ENCODE measurements at places on chromosomes 3 and 15.

DNA sequence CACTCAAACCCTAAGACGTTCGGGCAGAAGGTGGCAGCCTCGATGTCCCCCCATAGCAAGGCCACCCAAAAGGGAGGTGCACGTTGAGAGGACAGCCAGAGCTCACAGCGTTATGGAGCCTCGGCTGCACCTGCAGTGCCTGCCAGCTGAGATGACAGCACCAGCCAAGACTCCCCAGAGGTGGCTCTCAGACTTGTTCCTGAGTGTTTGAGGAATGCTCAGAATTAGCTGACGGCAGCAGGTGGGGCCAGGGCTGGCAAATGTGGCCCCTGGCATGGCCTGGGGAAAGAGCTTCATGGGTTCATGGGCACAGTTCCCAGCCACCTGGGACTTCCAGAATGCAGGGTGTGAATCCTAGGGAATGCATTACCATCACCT, 177.8 kb downstream of the KLF13 start:
- no peak for DNase-seq

- DNase-seq = no peak
Measured at GRCh38 chr3:134955874-134956273, 160.8 kb downstream of the EPHB1 start.

DNA sequence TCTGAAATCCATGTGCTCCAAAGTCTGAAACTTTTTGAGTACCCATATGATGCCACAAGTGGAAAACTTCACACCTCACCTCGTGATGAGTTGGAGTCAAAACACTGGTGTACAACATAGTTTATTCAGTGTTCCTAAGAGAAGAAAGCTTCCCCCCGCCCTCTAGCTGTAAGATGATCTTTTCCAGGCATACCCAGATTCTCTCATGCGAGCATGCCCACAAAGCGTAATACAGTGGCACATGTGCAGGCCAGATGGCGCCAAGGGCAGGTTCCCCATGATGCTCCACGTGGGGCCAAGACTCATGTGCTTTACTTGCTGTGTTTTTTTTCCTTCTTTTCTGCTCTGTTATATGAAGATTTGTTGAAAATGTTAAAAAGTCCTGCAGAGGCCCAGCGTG, 104.9 kb upstream of the LRRFIP2 start:
- peak; percentile 22 for DNase-seq

GRCh38 chr3:197795200-197795599, 4.1 kb downstream of the LRCH3 start:
- no peak for DNase-seq

DNA sequence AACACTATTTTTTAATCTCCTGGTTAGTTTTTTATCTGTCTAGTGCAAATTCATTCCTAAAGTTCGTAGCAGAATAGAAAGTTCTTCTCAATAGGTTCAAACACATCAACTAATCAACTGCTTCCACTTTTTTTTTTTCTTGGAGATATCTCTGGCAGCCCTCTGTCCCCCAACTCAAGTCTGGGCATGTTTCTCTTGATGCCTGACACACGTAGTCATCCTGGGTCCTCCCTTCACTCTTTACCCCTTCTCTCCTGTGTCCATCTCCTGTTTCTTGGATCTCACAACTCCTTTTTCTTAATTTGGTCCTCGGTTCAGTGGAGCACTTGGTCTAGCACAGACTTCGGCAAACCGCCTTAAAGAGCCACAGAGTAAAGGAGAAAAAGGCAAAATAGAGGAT, 14.4 kb downstream of the TNFAIP8L3 start:
- DNase-seq = no peak

DNA sequence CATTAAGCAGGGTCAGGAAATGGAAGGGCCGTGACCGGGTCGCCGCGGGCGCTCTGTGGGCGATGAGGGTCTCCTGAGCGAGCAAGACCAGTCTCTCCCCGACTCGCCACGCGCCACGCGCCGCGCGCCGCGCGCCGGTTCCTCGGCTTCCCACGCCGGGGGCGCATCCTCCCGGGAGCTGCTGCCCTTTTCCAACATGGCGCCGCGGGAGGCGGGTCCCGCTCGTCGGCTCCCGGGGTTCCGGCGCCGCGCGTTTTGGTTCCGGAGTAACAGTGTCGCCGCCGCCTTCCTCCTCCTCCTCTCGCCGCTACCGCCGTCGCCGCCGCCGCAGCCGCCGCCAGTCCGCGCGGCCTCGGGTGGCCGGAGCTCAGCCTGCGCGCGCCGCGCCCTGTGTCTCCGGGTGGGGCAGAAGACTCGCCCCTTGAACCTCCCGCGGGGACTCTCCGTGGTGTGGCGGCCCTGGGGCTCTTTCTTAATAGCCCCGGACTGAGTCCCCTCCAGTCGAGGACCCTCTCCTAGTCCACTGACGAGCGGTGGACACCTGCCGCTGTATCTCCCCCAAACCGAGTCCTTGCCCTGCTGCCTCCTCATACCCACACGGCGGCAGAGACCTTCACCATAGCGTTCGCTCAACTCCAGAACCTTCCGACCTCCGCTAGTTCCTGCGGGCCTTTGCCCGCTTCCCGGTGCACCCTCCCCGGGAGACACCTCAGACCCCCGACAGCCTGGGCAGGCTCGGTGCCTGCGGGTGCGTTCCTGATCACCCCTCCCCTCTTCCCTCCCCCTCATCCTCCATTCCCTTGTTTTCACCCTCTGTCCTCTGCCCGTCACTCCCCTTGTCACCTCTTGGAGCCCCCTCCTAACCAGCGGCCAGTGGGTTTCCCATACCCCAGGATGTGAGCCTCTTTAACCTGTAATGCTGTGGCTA, at the start of gene MAP2K5:
TSS of gene MAP2K5 (plus strand) at position 284 of the 928 bp plus-strand sequence. CDS start at position 917, 633 bp downstream.
- no peak for DNase-seq

DNA sequence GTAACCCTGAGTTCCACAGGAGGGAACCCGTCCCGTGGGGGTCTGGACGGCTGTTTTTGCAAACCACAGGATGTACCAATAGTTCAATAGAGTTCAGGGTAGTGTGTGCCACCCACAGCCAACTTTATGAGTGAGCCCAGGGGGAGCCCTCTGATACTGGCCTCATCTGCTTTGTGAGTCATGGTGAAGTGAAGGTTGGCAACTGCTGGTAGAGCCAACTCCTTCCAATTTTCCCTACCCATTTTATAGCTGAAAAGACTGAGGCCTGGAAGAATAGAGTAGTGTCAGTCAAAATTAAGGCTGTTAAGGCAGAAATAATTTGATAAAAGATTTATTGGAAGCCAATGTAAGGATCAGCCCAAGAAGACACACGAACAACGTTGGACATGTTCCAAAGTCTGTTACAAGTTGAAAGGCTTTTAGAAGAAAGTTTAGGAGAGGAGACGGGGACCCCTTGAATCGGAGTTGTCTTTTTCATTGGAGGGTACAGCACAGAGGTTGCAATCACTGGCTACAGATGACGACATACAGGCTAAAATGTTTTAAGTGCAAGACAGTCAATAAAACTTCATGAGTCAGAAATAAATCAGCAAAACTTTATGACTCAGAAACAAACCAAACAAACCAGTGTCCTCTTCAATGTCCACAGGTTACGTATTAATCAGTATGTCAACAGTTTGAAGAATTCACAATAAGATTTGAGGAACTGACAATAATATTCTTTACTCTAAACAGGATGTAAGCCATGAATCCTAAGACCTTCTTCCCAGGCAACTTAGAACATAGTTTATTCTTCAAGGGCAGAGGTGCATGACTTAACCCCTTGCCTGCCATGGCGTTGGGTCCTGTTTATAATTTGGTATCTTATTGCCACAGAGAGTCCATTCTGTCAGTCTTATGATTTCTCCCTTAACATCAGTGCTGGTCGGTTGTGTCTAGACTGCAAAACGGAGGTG, 62.9 kb upstream of the NR2E3 start:
- peak; percentile 79 for DNase-seq

- no peak for DNase-seq
Measured at GRCh38 chr3:53379898-53380297, 32.6 kb upstream of the DCP1A start.

- no peak for DNase-seq
Measured at GRCh38 chr3:141552440-141552991, 65.7 kb downstream of the RASA2 start.

DNA sequence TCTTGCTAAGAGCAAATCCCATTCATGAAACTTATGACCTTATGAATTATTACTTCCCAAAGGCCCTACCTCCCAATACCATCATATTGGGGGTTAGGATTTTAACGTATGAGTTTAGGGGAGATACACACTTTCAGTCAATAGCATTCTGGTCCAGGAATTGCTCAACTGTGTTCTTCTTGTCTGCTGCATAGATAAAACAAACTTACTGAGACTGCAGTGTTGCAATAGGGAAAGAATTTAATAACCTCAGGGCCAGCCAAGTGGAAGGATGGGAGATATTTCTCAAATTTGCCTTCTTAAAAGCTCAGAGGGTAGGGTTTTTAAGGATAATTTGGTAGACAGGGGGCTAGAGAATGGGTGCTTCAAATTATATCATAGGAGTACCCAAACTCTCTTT, 625.8 kb downstream of the OTOL1 start:
- DNase-seq = no peak

DNA sequence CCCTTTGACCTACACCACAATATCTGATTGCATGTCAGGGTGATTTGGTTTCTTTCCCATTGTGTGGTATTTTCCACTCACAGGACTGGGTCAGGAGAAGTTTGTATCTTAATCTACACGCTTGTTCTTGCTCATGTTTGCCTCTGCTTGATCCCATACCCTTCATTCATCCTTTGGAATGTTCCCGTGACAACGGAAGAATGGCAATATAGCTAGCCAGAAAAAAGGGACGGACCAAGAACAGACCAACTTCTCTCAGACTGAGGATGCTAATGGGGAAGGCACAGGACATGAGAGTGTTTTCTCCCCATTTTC, 7.8 kb upstream of the THSD4 start:
- DNase-seq = no peak

DNA sequence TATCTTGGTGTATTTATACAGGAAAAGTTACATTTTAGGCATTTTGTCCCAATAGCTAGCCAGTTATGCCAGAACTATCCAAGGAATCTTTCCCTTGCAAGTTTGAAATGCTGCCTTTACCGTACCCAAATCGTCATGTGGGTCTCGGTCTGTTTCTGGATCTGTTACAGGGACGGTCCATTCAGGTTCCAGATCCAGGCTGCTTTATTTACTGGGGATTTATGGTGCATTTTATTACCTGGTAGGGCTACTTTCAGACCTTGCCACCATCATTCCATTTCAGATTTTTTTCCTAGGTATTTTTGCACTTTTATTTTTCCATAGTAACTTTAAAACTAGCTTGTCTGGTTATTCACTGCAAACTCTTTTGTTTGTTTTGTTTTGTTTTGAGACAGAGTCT, 186.5 kb downstream of the NSMCE3 start:
- DNase-seq = no peak

DNA sequence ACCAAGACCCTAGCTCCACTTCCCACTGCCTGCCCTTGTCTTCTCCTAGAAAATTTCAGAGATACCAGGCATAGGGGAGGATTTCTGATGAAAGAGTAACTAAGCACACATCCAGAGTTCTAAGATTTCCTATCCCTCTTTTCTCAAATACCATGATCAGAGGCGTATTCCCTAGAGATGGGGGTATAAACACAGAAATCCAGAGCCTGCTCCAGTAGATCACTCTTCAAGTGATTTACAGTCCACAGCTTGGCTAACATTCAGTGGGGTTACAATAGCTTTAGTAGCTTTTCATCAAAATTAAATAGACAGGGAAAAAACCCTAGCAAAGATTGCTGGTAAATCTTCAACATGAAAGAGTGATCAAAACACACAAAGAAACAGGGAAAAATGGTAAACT, 800.7 kb upstream of the GRM7 start:
- no peak for DNase-seq

DNA sequence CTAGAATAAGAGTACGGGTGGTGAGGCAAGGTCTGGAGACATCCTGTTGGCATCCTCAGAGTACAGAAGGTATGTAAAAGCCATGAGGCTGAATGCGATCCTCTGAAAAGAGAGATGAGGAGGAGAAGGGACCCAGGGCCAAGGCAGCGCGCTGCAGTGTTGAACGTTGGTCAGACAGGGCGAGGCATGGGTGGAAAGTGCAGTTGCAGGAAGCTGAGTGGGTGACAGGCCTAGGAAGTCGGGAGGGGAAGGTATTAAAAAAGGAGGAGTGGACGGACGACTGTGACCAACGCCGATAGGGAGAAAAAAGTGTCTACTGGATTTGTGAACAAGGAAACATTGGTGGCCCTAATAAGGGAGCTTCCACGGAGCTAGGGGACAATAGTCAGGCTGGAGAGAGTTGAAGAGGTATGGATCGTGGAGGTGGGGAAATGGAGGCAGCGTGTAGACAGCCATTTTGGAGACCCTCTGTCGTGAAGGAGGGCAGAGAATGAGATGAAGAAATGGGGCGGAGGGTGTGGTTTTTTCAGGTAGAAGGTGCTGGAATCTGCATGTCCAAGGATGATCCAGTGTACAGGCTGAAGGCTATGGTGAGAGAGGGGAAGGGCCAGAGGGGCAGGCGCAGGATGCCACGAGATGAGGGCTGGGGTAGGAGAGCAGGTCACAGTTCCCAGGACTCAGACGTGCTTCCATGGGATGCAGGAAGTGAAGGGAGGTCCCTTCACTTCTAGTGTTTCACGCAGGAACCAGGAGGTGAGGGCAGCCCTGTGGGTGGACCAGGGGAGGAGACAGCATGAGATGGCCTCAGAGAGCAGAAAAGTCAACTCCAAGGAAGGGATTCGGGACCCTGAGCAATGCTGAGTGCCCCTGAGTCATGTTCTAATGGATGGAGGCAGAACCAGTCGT, 115.9 kb downstream of the ASB7 start:
- DNase-seq = no peak

DNA sequence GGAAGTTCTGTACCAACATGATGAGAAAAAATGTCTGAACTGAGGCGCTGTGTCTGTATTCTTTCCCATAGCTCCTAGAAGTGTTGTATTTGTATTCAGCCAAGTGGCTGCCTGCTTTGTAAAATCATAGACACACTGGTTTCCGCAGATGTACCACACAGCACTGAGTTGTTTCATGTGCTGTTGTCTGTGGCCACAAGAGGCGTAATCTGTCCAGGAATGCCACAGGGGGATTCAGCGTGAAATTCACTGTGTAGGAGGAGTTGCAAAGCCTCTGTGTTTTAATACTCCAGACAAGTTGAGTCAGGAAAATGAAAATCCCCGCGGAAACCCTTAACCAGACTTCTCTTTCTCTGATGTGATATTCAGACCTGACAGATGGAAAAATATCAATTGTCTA, 462.2 kb downstream of the NSUN3 start:
- DNase-seq = peak; percentile 22

DNA sequence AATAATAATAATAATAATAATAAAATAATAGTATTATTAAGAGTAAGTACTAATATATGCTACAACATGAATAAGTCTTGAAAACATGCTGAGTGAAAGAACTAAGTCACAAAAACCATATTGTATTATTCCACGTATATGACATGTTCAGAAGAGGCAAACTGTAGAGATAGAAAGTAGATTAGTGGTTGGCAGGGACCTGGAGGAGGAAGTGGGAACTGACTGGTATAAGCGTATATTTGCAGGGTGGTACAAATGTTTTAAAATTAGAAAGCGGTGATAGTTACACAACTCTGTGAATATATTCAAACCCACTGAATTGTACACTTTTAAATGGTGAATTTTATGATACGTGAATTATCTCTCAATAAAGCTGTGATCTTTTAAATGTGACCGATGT, 32.8 kb downstream of the LRRK1 start:
- no peak for DNase-seq

DNA sequence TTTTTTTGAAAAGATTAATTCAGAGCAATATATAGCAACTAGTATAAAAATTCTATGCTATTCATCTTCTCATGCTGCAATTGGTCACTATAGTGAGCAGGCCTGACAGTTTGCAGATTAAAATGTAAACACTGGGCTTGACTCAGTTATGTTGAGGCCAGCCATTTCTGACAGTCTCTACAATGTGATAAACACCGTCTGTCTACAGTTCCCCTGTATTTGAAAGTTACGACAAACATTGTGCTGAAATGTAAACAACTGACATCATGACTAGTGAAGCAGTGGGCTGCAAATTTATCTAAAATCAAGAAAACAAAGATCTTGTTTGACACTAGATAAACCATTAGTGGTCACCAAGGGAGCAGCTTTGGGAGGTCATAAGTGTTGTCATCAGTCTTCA, 197.4 kb downstream of the ISL2 start:
- no peak for DNase-seq
